ENCODE measurements at places on chromosomes 12 and 14.

DNA sequence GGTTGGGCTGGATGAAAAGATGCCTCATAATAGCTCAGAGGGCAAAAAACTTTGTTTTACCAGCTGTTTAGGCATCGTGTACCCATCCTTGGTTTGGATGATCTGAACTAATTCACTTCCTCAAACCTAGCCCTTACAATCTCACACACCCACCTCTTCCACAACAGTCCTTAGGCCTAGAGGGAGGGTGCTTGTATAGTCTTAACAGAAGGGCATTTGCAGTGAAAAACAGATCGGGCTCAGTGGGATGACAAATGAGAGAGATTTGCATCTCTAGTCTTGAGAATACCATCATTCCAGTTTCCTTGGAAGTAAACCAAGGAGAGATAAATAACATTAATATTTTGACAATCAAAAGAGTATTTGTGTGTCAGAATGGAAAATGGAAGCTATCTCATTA lies 11.0 kb downstream of the SLCO1A2 start:
- DNase-seq: no peak

GRCh38 chr14:58752771-58753201 lies 115.0 kb downstream of the DACT1 start:
- no peak for DNase-seq

- DNase-seq: no peak
Measured at GRCh38 chr12:41092115-41092514, 96.0 kb upstream of the PDZRN4 start.

GRCh38 chr14:33567731-33568130 lies 383.1 kb downstream of the EGLN3 start:
- no peak for DNase-seq

DNA sequence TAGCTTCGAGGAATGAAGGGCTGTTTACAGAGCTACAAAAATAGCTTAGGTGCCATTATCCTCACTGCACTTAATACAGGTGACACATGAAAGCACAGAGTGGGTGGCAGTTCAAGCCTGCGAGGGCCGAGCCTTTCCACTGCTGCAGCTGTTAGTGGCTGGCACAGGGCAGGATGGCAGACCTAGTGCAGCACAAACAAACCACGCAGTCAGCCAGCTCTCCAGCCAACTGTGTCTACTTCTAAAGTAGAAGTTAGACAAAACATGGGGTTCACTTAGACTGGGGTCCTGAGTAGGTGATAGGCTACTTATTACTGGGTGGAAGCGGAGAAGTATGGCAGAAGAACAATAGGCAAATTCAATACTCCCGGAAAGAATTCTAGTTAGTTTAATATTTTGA lies 95.4 kb downstream of the DUSP16 start:
- DNase-seq: no peak

DNA sequence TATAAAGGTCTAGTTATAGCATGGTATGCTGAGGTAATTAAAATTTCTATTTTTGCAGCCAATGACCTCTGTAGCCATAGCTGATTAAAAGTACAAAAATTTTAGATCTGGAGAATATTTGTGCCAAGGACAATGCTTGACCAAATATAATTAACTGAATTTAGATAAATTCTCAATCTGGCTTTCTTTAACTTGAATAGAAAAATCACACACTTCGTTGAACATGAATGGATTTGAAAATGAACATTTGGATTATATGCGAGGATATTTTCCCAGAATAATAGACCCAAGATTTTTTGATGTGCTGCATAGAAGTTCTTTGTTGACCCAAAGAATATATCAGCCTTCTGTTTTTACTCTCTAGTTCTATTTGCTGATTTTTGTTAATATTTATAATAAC lies 38.4 kb upstream of the G2E3 start:
- DNase-seq: no peak

Measured in HTR-8/SVneo (cell line).